Stimulated activated CD8-positive, alpha-beta memory T cell treated with anti-CD3 and anti-CD28 coated beads, Interleukin-4, amount 100 ng/mL, for 1 hour (primary cell): ENCODE measurements at places on chromosomes 16 and 17.

DNA sequence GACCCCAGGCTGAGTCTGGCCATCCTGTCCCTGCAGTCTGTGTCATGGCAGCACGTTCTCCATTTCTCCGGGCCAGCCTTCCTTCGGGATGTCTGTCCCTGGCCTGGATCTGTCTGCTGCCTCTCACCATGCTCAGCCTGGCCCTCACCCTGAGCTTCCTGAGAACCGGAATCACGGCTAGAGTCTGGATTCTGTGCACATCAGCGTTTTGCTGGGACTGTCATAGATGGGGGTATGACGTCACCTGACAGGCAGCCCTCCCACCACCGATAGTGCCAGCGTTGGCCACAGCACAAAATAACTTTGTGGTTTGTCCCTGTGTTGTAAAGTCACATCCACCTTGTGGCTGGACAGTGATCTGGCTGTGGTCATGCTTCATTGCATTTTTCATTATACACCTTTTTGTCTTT lies 59.2 kb downstream of the B9D1 start:
- DNase-seq, result no peak

DNA sequence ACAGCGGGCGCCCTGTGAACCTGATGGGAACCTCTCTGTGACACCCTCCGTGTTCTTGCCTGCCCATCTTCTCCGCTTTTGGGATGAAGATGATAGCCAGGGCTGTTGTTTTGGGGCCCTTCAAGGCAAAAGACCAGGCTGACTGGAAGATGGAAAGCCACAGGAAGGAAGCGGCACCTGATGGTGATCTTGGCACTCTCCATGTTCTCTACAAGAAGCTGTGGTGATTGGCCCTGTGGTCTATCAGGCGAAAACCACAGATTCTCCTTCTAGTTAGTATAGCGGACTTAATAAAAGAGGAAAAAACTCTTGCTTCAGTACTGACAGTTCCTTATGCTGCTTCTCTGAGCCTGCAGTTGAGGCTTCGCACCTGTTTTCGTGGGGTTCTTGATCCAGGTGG lies 10.5 kb downstream of the CDK5RAP3 start:
- no peak for DNase-seq

- DNase-seq, result no peak
These were observed 4.8 kb downstream of the SPHK1 start for GRCh38 chr17:76388966-76389888.

GRCh38 chr17:7136266-7136877 lies 21.8 kb upstream of the ASGR2 start:
- peak; percentile 60 for DNase-seq

DNA sequence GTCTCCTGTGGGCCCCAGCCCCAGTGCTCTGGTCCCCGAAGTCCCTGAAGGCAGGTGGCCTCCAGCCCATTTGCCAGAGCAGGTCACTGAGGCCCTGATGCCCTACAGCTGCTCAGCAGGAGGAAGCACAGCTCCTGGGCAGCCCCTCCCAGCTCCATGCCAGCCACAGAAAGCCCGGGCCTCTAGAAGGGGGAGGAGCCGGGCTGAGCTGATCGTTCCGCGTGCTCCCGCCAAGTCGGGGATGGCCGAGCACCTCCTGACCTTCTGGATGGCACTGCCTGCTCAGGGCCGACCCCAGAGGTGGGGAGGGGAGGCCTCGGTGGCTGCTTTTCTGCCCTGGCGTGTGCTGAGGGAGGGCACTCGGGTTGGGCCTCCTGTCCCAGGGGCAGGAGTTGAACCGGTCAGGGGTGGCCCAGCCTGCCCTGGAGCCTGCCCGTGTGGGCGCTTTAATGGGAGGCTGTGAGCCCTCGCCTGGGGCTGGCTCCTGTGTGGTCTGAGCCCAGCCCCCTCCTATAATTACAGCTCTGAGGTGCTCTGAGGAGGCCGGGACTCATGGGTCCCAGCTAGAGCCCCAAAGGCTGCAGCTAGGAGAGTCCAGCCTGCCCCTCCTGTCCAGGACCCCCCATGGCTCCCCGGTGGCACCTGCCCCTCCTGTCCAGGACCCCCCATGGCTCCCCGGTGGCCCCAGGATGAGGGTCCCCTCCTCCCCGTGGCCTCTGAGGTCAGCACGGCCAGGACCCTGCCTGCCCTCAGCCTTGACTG lies 29.7 kb downstream of the ZFPM1 start:
- DNase-seq, result no peak

- DNase-seq, result no peak
These were observed 49.1 kb upstream of the CPNE2 start for GRCh38 chr16:57043248-57043647.

DNA sequence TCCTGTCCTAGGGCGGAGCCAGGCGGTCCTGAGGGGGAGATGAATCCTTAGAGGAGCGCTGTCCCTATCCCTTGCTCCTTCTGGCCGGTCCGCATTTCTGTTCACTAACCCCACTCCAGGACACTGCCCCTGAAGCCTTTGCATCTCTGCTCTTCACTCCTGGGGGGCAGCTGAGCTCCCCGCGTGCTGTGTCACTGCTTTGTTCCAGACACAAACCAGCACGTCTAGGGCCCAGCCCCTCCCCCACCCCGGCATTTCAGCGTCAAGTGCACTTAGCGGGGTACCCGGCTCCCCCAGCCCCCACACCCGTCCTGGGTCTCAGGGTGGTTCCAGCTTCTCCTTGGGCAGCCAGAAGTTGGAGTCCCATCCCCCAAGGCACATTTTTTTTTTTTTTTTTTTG lies 8.9 kb downstream of the CORO6 start:
- no peak for DNase-seq

DNA sequence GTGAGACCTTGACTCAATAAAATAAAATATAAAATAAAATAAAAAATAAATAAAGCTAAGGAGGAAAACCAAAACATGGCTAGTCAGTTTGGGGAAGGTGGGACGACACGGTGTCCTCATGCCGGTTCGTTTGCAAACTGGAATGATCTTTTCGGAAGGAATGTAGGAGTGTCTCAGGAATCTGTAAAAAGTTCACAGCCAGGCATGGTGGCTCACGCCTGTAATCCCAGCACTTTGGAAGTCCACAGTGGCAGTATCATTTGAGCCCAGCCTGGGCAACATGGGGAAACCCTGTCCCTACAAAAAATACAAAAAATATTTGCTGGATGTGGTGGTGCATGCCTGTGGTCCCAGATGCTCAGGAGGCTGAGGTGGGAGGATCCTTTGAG lies 14.7 kb upstream of the RPTOR start:
- no peak for DNase-seq

- no peak for DNase-seq
These were observed 7.5 kb downstream of the CD300LG start for GRCh38 chr17:43854498-43854897.

DNA sequence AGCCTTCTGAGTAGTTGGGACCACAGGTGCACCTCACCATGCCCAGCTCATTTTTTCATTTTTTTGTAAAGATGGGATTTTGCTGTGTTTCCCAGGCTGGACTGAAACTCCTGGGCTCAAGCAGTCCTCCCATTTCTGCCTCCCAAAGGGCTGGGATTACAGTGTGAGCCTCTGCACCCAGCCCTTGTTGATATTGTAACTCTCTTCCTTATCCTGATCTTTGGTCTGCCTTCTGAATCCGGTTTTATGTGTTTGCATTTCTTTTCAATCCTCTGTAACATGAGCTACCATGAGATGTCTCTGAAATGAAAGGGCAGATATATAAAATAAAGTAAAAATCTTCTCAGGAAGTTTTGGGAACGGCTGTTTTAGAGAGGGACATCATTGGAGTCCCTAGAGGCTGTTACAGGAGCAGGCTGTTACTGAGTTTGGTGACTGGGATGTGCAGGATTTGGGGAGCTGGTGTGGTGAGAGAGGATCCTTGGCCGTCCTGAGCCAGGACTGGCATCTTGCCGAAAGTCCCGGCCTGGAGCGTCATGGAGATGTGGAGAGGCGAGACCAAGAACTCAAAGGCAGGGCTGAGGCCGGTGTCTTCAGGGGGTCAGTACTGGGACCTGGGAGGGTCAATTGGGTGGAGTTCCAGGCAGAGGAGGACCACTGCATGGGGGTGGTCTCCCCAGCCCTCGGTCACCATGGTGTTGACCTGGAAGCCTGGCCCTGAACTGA lies 39.4 kb downstream of the ATP2C2 start:
- DNase-seq, result no peak

- DNase-seq, result no peak
These were observed 2.5 kb upstream of the HS3ST4 start for GRCh38 chr16:25689137-25689836.

- no peak for DNase-seq
These were observed 5.7 kb upstream of the DHX8 start for GRCh38 chr17:43477832-43478634.

GRCh38 chr16:87855852-87856715 lies 13.2 kb downstream of the SLC7A5 start:
- no peak for DNase-seq

DNA sequence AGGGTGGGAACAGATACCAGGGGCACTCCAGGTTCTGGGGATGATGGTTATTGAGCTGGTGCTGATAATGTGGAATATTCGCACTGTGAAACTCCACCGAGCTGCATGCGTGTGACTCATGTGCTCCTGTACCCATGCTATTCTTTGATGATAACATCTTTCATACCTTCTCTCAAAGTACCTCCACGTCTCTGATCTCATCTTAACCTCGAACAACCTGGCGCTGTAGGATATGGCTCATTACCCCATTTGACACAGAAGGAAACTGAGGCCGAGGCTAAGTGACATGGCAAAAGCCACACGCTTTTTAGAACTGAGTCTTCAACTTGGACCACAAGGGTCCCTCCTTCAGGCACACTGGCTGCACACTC lies 30.2 kb upstream of the MRPS23 start:
- no peak for DNase-seq

- no peak for DNase-seq
These were observed 75.5 kb upstream of the CLEC3A start for GRCh38 chr16:77946823-77947222.
